ENCODE measurements at places on chromosomes 3 and 15.

DNA sequence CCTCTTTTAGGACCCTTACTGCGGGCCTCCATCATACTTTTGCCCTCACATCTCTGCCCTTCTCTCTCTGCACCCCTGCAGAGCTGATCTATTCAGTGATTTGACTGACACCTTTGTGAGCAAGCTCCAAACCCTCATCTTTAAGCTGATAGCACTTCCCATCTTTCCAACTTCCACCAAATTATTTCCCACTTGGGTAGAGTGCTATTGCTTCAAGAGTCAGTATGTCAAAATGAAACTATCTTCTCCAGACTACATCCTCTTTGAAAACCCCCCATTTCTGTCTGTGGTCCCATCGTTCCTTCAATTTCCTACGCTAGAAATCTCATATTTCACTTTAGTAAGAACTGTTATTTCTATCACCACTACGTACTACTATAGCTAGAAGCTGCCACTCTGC lies 19.7 kb downstream of the ZWILCH start:
- DNase-seq = no peak

DNA sequence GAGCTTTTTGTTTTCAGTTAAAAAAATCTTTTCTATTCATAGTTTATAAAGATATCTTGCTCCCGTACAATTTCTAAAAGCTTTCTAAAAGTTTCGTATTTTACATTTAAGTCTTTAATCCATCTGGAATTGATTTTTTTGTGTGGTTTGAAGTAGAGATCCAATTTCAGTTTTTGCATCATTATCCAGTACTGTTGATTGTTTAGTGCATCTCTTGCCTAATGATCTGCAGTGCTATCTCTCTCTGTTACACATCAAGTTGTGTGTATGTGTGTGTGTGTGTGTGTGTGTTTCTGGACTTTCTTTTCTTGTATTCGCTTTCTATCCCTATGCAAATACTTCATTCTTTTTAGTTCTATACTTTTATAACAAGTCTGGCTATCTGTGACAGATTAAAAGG lies 605.8 kb upstream of the DPPA4 start:
- no peak for DNase-seq

DNA sequence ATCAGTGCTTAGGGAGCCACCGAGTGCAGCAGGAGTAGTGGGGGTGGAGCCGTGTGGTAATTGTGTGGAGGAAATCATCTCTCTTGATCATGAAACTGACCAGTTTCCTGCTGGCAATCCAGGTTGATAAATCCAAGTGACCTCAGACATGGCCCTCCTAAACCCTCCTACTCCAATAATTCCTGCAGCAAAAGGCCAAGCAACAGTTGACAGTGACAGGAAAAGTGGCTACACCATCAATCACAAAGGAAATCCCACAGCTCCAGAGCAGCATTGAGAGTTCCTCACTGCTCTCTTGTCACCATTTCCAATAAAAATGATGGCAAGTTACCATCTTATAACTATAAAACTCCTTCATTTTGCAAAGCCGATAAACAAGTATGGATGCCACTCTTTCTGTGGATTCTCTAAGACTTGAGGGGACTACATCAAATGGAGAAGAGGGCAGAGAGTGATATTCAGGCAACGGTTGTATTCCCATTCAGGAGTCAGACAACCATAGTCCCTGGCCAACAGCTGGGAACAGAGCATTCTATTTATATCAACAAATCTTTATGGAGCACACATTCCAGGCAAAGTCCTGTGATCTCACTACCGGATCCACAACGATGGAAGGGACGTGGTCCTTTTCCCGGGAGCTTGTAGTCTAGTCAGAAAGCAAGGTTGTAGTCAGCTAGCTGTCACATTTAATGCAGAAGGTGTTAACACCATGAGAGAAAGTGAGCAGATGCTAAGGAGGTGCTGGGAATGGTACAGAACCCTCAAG lies 312.5 kb upstream of the CTNNB1 start:
- no peak for DNase-seq

DNA sequence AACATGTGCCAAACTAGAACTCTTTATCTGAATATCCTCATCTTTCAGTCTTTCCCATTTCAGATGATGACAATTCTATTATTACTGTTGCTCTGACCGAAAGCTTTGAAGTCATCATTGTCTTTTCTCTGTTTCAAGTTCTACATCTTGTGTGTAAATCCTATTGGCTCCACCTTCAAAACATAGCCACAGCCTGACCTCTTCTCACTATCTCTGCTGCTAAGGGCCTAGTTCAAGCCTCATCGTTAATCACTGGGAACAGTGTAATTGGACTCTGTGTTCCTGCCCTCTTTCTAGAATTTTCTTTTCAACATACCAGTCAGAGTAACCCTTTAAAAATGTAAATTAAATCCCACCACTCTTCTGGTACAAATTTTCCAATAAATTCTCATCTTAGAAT lies 105.1 kb downstream of the OXSM start:
- DNase-seq = no peak

- DNase-seq = no peak
Observed at GRCh38 chr3:41900265-41900664, 61.6 kb downstream of the ULK4 start.

DNA sequence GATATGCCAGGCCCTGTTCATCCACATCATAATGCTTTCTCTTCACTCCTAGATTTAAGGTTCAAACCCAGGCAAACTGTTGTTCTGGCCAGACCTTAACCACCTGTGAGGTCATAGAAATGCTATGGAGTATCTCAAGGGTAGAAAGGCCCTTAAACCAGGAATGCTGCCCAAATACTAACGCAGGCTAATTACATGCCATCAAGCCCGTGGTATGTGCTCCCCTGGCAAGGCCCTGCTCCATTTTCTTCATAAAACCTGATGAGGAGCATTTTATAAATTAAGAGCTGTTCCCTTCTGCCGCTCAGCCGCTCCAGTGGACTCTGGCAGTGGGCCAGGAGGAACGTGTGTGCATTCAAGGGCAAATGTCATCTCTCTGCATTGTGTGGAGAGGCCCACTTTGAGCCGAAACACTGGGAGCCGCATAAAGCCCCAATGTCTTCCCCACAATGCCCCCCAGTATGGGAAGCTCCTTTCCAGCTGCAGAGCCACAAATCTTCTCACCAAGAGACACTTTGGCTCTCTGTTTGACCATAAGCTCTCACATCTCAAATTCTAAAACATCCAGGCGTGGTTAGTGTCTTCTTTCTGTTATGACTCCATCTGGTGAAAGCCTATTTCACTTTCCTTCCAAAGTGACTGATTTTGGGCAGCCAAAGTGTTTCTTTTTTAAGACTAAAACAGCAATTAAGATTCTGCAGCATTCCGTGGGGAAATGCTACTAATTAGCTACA lies 210.8 kb upstream of the NR2E3 start:
- no peak for DNase-seq

GRCh38 chr3:102714567-102714966 lies 279.8 kb downstream of the ZPLD1 start:
- no peak for DNase-seq

DNA sequence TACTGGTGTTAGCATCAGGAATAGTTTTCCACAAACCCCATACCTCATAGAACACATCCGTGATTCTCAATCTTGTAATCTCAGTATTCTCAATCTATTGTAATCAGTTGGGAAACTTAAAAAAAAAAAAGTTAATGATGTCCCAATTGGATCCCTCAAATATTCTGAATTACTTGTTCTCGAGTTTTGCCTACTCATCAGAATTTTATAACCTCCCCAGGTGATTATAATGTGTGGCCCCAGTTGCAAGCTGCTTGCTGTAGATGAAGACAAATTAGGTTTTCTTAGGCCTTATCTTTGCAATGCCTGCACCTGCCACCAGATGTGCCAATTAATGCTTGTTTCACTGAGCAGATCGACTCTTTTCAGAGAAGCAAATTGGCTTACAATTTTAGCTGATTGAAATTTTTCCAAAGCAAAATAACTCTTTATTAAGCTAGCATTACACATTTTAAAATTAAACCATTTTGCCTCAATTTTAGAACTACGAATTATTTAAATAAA lies 19.0 kb upstream of the DIPK2A start:
- no peak for DNase-seq

DNA sequence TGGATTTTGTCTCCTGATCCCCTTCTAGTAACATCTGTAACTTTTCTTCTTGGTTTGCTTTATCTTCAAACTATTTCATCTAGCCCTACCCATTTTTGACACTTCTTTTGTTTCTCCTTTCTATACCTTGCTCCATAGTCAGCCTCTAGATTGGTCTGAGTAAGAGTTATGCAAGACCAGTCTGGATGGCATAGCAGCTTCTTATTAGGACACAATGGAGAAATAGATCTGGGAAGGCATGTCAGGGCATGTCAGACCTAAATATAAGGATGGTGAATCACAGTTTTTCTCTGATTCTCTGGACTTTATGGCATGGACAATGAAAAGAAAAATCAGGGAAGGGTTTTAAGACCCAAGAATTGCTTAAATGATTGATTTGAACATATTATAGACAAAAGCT lies 452.5 kb downstream of the RAP2B start:
- no peak for DNase-seq

DNA sequence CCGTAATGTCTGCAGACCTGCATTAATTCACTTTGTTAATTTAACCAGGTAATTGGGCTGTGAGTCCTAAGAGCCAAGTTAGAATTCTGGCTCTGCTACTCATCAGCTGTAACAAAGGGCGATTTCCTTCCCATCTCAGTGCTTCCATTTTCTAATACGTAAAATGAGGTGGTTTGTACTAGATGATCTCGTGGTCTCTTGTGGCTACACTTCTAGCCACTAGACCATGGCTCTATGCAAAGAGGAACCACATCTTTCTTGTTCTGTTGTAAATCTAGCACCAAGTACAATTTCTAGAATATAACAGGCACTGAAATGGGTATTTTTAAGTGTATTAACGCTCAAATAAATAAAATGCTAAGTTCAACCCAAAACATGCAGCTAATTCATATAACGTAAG lies 174.4 kb upstream of the THBS1 start:
- DNase-seq = no peak

DNA sequence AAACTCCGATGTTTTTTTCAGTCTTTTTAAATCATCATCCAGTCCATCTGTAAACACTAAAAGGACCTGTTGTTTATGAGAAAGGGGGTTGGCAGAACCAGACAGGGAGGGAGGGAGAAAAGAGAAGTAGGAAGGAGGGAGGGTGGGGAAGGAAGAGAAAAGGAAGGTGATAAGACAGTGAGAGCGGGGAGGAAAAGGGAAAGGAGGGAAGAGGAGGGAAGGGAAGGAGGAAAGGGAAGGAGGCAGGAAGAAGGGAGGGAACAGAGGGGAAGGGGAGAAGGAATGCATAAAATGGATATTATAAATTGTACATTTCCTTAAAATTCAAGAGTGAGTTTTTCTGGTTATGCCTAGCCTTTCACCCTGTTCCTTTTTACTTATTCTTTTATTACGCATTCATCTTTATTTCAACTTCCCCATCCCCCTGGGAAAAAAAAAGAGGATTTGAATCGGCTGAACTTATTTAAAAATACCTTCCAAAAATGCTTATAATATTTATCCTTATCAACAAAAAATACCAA lies 50.1 kb upstream of the CAPN7 start:
- no peak for DNase-seq

- peak; percentile 93 for DNase-seq
Observed at GRCh38 chr3:106299300-106300098, 430.7 kb upstream of the CBLB start.

GRCh38 chr3:55305696-55306485 lies 181.2 kb downstream of the WNT5A start:
- DNase-seq = no peak

DNA sequence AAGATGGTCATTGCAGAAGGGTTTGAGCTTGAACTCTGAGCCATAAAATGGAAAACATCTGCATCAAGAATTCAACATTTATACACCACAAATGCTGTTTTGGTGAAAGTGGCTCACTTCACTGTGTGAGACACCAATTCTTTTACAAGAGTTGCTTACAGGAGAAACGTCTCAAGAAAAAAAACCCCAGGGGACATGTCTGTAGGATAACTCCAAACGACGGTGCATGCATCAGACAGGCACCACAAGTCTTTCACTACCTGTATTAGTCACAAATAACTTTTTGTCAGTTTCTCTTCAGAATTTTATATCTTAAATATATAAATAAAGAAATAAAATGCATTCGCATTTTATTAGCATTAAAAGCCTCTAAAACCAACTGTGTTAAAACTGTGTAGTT lies 164.3 kb downstream of the EFHB start:
- no peak for DNase-seq

GRCh38 chr3:156461889-156462288 lies 93.0 kb downstream of the SSR3 start:
- DNase-seq = no peak

GRCh38 chr3:175386630-175387029 lies 527.5 kb downstream of the NAALADL2 start:
- DNase-seq = no peak

DNA sequence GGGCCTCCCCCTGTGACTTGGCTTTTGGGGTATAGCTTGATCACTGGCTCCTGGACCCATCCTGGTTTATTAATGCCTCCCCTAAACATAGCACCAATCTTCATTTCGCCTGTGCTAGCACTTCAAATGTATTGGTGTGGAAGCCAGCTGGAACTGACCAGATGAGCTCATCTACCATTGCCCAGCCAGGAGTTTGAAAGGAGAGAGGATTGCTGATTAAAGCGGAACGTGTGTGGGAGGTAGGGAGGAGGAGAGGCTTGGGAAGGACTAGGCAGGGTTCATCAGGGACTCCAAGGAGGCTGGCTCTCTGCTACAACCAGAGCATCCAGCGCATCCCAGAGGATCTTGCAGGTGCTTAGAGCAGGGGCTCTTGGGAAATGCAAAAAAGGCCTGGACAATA lies 34.4 kb upstream of the TLE3 start:
- no peak for DNase-seq

DNA sequence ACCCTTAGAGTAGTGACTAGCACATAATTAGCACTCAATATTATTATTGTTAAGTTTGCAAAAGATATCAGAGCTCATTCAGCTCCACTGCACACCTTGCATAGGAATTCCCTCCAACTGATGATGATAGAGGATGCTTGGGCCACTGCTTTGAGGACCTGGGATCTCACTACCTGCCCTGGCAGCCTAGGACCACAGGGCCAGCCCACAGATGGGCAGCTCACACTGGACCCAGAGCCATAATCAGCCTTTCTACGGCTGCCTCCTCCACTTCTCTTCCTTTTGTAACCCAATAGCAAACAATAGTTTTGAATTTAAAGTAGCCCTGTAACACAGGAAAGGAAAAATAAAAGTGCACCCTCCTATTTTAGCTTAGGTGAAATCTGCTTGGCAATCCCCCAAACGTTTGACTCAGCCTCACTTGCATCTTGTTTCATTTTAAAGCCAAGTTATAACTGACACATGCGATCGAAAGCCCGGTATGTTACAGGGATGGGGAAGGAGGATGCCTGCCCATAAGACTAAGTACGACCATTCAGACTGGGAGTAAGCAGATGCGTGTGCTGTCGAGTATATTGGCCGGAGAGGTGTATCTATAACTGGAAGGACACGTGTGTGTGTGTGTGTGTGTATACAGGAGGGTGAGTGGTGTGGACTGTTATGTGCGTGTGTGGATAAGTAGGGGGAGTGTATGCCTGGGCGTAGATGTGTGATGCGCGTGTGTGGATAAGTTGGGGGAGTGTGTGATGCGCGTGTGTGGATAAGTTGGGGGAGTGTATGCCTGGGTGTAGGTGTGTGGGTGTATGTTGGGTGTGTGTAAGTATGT lies 65.9 kb downstream of the CPN2 start:
- DNase-seq = no peak

Measured in GM12864 (cell line).